Anterior cingulate cortex (tissue), 58 donors: ENCODE measurements at places on chromosomes 2 and 18.

DNA sequence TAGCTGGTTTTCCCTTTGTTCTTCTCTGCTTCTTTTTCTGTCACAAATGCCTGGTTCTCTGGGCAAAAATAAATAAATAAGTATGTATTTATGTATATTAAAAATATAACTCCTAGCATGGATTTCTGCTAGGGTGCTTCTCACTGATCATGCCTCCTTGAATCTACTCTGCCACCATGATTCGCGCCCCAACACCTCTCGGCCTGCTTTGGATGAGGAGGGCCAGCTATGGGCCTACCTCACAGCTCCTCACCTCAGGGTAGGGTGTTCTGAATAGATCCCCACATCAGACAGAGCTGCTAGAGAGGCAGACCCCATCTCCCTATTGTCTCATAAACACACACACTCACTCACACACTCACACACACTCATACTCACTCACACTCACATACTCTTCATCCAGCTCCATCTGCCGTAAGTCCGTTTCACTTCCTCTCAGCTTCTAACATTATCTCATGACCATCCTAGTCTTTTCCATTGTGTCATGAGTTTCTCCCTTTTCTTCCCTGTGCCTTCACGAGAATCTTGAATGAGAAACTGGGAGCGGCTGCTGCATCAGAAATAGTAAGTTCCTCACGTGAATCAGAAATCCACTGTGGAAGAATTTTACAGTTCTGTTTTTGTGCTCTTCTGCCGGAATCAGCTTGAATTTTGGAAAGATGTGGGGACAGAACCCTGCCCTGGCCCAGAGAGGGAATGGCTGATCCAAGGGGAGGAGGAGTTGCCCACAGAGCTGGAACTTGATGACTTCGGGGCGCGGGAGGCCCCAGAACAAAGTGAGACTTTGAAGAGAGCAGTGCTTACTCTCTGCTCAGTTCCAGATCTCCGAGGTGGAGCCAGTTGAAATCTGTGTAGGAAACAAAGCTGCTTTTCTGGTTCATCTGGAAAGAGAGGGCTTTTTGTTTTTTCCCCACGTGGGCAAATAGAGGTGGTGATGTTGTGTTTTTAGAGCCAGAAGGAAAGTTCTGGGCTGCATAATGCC lies 20.9 kb downstream of the ANXA4 start:
- DNase-seq, result peak; percentile 38

DNA sequence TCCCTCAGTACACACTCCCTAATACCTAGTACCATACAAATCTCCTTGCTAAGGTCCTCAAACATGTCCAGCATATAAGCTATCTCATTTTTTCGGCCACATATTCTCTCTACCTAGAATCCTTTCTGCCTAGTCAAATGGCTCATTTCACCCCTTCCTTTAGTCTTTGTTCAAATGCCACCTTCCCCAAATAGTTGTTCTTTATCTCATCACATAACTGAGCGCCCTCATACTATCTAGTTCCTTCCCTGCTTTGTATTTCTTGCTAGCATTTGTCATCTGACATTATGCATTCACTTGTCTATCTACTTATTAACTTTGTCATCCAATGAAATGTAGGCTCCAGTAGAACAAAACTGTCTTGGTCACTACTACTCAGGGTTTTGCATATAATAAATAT lies 35.5 kb downstream of the RPRD1A start:
- DNase-seq, result no peak

GRCh38 chr2:239255628-239256349 lies 145.0 kb downstream of the HDAC4 start:
- no peak for DNase-seq

DNA sequence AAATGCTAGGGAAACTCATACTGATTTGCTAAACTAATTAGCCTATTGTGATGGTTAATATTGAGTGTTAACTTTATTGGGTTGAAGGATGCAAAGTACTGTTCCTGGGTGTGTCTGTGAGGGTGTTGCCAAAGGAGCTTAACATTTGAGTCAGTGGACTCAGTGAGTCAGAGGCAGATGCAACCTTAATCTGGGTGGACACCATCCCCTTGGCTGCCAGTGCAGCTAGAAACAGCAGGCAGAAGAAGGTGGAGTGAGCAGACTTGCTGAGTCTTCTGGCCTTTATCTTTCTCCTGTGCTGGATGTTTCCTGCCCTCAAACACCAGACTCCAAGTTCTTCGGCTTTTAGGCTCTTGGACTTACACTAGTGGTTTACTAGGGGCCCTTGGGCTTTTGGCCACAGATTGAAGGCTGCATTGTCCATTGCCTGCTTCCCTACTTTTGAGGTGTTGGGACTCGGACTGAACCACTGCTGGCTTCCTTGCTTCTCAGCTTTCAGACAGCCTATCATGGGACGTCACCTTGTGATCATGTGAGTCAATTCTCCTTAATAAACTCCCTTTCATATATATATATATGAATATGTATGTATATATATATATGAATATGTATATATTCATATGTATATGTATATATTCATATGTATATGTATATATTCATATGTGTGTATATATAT lies 69.7 kb downstream of the RPRM start:
- DNase-seq, result no peak

DNA sequence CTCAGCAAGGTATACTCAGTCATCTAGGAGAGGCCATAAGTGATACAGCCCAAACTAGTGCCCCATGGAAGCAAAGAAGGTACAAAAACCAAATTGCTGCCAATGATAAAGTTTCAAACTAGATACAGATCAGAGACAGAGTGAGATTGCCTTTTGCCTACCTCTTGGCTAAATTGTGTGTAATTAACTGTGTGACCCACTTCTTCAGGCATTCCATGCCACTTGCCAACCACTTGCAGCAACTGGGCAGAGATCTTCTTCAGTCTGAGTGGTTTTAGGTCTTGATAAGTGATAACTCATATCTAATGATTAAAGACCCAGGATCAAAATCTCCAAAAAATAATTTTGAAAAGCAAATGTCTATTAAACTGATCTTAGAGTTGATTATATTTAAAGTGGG lies 21.1 kb upstream of the NABP1 start:
- no peak for DNase-seq

DNA sequence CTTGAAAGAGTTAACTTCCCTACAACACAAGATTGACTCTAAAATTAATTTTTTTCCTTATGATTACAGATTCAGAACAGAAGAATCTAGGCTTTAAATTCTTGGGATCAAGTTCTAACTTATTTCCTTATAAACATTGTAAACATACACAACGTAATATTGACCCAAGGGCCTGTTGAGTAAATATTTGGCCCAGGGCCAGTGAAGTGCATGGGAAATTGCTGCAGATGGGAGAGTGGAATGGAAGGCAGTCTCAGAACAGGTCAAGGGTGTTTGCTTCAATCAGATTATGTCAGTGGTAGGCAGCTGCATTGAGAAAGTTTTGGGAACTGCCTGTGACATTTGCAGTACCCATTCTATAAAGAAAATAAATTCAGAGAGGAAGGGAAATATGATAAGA lies 137.6 kb downstream of the MYO1B start:
- no peak for DNase-seq

DNA sequence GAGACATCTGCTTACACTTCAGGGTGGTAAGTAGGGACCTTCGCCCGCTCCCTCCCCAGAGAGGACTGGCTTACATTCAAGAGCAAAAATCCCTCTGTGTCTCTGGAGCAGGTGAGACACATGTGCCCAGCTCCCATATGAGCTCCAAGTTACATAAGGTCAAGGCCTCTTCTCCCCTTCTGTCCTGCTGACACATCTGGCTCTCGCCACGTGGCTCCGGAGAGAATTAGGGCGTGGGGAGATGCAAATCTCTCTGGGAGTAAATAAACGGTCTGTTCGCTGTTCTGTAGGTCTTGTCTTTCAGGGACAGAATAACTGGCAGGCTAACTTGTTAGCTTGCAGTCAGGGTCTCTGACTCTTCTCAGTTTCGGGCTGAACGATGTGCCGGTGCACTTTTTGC lies 16.2 kb downstream of the MRO start:
- DNase-seq, result no peak

DNA sequence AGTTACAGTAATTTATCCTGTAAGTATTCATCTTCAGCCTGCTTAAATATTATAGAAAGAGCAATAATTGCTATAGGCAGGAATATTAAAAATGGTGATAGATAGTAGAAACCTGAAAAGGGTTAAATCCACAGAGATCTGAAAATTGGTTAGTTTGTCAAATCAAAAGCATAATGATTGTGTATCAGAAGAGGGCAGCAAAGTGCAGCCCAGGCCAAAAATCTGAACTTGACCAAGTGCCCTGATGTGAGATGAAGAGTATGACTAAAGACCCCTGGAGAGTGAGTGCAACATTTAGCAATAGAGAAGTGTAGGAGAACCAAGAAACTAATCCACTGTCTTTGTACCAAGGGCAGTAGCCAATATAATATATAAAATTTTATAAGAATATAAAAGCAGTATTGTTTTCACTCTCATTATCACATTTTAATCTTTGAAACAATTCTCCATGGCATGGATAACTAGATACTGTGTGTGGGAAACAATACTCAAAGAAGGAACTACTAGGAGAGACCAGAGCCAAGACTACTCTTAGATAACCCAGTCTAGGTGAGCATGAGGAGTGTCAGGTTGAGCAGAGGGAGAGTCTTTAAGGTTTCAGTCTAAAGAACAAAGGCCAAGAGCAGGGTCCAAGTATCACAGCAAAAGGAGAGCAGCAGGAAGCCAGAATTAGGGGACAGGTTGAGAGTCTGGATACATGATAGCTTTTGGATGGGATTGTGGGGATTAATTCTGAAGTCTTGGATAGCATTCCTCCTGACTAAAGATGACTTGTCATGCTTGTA lies 148.7 kb downstream of the CALCRL start:
- DNase-seq, result no peak

DNA sequence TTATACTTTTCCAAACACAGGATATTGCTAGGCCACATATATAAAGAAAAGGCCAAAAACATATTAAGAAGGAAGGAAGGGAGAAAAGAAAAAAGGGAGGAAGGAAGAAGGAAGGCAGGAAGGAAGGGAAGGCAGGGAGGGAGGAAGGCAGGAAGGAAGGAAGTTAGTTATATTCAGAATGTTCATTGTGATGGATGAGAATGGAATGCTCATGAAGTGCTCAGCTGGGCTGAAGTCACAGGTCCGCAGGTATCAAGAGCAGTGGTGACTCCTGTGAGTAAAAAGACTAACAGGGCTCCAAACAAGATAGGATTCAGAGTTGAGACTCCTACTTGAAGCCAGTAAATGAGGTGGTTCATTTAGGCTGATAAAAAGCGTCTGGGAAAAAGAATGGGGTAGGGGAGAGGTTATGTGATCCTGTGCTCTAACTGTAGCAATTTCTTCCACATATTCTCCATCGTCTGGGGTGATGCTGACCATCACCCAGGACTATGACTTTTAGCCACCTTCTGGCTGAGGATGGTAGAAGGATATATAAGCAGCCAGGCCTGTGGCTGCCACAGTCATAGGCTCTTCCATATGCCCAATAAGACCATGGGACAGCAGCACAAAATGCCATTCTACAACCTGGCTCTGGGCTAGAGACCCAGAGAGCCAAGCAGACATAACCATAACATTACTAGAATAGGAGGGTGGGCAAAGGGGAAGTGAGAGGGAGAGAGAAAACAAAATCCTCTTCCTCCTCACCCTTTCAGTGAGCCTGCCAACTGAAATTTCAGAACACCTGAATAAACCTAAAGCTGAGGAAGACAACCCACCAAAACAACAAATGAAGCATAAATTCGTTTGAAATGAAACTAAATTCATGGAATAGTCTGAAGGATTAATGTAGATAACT lies 173.2 kb downstream of the MYO3B start:
- DNase-seq, result no peak

DNA sequence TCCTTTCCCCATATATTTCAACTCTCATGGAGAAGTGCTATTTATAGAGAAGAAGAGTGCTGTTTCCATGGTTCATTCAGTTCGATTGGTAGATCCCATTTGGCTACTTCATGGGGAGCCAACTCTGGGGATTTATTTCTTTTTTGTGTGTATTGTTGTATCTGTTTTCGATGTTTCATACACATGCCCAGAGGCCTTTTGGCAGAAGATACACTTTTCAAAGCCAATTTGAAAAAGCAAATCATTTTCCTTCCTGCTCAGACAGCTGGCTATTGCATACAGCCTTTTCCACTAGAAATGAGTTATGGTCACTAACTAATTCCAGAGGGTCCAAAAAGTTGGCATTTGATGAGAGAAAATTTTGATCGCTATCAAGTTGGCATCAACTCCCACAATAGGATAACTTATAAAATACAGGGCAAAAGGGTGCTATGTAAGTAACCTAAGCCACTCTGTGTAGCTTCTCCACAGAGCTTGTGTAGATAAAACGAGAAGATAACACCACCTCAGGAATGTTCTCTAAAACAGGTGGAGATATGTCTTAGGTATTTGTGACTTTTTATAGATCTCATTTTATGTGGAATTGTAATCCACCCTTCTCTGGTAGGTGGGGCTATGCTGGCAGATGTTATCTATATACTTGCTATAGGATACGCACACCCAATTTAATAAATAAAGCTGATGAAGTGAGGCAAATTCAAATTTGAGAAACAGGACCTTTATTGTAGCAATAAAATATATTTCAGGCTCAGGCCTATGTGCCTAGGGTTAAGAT lies 798.5 kb downstream of the SATB2 start:
- no peak for DNase-seq

- no peak for DNase-seq
Observed at GRCh38 chr18:36255072-36255698, 42.3 kb upstream of the FHOD3 start.

GRCh38 chr2:47237375-47238334 lies 82.5 kb upstream of the STPG4 start:
- DNase-seq, result no peak

DNA sequence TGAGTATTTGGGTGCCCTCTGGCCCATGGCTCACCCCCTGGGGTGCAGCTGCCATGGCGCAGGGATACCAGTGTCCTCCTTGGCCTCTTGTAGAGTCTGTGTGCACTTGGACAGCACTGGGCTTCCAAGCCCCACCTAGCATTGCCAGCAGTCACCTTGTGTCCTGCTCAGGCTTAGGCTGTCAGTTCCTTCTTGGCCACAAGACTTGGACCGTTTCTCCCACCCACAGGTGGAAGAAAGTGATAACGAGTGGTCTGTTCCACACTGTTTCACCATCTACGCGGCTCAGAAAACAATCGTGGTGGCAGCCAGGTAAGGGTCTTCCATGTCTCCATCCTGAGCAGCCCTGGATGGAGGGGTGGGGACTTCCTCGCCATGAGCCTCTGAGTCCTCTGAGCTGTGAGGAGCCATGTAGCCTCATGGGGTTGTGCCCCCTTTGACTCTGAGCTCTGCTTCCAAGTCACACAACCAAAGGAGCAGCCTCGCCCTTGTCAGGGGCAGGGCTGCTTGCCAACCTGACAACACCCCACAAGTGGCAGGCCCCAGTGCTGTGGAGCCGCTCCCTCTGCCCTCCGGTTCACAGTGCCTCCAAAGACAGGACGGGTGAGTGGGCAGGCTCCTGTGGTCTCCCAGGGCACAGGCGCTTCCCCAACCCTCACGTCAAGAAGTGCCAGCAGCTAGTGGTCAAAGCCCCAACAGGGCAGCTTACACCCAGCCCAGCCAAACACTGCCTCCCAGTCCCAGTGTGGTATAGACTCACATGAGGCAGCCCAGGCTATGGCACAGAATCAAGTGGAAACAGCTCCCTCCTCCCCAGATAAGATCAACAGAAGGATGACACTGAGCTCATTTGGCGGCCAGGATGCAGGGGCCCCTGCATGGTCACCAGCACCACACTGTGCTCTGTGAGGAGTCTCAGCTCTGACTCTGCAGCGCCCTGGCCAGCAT lies 18.4 kb downstream of the STK25 start:
- no peak for DNase-seq
